ENCODE measurements at places on chromosomes 2 and 18. TPM values are rescaled to one million over a fixed set of nuclear protein-coding genes. Genes with fewer than 3 reads are reported as not detected.

DNA sequence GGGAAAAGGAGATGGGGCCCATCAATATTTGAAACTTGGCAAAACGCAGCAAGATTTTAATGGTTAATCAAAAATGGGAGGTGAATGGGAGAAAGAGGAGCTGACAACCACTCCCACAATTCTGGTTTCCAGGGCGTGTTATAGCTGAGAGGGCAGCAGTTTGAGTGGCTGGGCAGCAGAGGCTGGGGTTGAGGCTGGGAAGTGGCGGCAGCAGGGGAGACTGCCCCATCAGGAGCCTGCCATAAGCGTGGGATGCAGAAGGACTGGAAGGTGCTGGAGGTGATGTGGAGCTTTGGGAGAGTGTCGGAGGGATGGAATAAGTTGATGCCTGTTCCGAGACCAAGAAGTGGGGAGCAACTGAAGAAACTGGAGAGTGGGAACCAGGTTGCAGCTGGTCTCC lies 48.9 kb upstream of the SH3RF3 start:
- DNase-seq, result no peak

DNA sequence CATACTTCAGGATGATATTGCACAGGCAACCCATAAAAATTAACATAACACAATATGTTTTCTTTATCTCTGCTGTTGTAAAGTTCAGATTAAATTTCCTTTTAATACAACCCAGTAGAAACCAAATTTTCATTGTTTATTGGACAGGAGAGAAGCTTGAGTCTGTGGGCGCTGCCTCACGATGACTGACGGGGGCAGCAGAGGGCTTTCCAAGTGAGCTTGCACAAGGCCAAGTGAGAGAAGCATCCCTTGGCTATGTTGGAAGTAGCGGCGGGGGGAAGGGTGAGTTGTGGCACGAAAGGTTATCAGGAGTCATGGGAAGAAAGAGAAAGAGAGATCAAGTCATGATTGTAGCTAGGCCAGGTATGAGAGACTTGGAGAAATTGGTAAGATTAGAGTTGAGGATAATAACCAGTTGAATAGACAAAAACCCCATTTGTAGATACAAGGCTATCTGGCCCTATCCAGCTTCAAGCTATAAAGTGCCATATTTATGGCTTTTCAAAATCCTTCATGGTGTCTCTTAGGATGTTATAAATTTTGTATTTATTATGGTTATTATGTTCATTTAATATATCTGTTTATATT lies 413.7 kb upstream of the FAM98A start:
- DNase-seq, result peak; percentile 5

The BCL11A gene
- 6.1 TPM for total RNA-seq

DNA sequence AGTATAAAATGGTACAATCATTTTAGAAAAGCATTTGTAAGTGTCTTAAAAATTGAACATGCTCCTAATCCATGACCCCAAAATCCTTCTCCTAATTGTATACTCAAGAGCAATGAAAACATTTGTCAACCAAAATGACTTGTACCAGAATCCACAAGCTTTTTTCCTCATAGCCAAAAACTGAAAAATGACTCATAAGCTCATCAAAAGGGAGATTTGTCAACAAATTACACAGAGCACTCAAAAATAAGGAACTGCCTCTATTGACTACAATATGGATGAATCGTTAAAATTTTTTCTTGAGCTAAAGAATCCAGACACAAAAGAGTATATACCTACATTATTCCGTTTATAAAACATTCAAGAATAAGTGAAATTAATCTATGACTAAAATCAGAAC lies 544.8 kb downstream of the ARHGAP15 start:
- no peak for DNase-seq

The CFC1 gene
- total RNA-seq, result not detected

GRCh38 chr2:229586746-229587705 lies 127.3 kb downstream of the DNER start:
- DNase-seq, result peak; percentile 25

- DNase-seq, result no peak
Measured at GRCh38 chr2:205760157-205760556, 77.9 kb downstream of the NRP2 start.

DNA sequence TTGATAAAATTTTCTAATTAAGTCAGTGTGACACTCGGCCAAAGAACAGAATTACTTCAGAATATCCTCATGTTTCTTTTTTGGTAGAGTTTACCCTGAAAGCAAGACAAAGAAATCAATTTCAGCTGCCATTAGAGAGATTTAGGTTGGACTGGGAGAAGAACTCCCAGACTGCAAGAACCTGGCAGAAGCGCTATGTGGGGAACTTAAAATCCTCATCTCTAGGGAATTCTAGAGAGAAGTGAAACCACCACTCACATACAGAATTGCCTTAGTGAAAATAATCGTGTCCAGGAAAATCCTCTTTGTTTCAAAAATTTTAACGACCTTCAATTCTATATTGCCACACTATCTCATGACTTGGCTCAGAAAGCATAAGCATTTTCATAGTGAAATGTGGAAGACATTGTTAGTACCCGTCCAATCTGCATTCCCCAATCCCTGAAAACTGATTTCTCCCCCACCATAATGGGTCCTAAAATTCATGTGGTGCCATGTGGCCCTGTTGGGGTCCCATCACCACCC lies 297.3 kb upstream of the MEIS1 start:
- no peak for DNase-seq

The KCNG2 gene
- total RNA-seq, result not detected

DNA sequence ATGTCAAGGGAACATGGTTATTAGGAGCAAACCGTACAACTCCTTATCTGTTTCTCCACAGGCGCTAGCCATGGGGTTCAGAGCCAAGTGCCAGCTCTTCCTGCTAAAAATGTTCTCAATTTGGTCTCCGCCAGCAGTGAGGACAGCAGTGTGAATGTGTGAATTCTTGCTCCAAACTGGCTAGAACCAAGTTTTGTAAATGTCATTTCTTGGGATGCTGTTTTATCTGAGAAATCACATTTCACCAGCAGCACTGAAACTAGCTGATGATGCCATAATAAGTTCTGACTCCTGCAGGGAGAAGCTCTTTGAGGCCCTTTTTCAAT lies 140.6 kb upstream of the LGALSL start:
- DNase-seq, result no peak

- no peak for DNase-seq
Measured at GRCh38 chr2:101682311-101682710, 15.2 kb upstream of the MAP4K4 start.
